ENCODE measurements at places on chromosomes 7 and 10.
A peak's percentile ranks its signal among the peaks of the same experiment; 100 is the strongest.

- DNase-seq, result no peak
These were observed 35.3 kb upstream of the ZRANB1 start for GRCh38 chr10:124906551-124907001.

- DNase-seq, result no peak
These were observed 85.9 kb downstream of the POM121L12 start for GRCh38 chr7:53121374-53121773.

DNA sequence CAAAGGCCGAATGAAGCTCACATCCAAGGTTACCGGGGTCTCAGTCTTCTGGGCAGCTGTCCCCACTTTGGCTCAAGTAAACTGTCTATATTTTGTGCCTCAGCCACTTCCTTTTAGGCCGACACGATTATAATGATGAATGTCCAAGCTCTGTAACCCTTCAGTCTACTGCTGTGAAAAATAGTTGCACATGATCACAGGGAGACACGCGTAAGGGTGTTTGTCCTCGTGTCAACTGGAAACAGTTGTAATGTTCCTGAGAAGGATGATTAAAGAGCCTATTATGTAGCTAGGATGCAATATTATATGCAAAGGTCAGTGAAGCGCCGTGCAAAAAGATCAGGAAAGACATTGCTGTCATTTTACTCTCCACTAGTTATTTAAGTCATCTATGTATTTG is 559.9 kb downstream of the SDK1 start:
- DNase-seq, result no peak

DNA sequence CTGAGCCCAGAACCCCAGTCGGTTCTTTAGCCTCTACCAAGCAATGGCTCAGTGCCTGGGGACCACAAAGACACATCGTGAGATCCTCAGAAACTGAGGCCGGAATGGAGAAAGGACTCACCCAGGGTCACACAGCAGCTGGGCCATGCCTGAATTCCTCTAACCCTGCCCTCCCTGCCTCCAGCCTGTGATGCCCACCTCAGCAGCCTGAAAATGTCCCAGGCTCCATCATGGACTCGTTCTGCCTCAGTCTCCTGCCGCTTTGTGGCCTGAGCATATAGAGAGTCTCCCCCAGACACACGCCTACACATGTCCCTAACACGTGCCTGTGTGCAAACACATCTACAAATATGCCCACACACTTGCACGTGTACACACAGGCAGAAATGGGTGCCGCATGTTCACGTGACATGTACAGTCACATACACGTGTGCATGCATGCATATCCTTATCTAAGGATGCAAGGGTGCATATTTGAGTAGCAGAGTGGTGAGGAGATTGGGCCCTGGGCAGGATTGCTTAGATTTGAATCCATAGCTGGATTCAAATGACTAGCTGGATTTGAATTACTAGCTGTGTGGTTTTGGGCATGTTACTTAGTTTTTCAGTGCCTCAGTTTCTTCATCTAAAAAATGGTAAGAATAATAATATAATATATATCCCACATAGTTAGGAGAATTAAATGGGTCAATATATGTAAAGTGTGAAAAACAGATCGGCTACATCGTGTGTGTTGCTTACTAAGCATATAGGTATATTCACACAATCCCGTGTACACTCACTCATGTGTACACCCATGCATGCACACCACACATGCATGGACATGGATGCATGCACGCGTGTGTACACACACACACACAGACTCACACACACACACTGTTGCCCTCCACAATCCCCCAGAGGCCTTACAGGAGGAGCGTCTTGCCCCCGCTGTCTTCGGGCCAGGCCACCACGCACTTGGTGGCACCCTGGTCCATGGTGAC is 2.4 kb downstream of the TACR2 start:
- no peak for DNase-seq

DNA sequence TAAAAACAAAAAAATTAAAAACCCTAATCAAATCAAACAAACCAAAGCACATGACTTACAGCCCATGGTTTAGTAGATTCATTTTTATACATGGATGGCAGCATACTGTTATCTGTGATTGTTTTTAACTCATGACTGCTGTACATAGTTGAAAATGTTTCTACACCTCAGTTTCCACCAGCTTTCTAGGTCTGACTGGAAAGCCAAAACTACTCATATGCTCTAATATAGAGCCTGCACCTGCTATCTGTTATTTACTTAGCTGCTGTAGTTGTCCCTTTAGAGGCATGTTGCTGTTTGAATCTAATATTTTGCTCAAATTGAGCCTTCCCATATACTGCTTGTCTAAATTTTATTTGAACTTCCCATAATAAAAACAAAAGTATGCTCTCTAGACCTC is 289.9 kb upstream of the LRRN3 start:
- DNase-seq, result no peak

DNA sequence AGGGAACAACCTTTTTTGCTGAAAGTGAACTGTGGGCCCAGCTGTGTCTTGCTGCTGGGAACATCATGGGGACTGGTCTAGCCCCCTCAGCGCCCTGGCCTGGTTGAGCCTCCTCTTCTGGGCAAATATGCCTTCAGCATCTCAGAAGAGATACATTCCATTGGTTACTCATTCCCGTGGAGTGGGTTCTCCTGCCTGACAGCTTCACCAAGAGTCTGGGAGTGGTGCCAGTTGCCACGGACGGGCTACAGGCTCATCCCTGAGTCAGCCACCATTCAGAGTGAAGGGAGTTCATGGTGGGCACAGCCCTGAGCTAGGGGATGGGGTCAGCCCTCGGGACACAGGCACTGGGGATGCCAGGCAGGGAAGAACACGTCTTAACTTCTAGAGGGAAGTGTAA is 81.9 kb downstream of the RAMP3 start:
- no peak for DNase-seq

DNA sequence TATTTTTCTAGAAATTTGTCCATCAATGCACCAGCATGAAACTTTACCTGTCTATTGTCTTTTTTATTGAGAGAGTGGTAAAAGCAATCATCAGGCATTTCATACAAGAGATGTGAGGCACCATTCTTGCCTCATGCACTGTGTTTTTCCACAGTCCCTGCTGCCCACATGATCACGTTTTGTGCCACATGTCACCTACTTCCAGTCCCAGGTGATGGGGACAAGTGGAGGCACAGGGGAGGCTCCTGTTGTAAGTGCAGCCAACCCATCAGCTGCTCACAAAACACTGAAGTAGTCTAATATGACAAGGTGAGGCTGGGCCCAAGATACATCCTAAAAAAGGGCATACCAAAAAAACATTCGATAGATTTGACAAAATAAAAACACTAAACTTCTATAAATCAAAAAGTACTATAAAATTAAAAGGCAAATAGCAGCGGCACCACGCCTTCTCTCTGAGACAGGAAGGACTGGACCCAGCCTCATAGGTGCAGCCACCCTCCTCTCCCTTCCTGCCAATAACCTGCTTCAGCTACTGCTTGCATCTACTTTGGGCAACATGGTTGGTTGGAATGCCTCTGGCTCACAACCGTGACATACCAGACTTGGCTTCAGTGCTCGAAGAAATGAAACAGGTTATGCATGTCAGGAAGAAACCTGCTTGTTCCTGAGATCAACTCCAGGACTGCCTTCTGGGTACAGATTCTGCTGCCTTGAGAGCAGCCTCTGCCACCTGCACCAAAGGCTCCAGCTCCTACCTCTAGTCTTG is 2.3 kb downstream of the ZC3HAV1L start:
- DNase-seq, result no peak

DNA sequence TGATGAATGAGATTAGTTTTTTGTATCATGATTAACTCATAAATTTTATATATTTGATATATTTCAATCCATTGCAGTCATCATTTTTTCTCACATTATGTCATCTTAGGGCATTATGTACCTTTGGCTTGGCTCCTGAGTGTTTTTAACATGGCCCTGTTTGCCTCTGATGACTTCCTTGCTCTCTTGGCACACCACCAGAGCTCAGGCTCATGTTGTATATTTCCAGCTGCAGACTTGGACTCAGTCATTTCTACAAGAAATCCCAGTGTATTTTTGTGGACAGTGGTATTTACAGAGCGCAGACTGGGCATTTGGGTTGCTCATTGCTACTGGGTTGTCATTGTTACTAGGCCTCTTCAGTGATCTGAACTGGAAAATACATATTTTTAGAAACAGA is 188.5 kb downstream of the ADRA2A start:
- DNase-seq, result no peak

DNA sequence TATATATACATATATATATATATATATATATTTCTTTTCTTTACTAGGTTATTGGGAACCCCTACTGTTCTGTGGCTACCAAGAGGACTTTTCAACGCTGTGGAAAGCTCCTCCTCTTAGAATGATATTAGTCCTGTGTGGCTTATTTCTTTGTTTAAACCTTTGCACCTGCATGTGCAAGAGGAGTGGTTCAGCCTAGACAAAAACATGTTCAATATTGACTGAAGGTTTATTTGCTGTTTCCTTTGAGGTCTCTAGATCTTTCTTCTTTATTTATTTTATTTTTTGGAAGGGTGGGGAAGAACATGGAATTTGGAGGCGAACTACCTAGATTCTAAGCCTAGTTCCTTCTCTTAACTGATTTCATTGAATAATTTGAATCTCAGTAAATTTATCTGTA is 118.1 kb downstream of the GNAT3 start:
- no peak for DNase-seq

DNA sequence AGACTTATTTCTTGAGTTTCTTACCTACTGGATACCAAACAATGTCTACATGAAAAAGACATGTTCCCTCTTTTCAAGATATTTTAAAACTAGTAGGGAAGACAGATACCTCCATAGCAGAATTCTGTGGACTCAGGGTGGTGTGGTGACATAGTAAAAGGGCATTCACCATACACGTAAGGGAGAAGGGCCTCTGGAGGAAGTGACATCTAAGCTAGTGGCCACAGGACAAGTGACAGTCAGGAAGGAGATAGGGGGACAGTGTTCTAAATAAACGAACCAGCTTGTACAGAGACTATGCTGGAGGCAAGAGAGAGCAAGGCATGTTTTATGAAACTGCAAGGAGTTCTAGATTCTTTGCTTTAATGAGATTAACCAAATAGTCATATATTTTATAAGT is 321.7 kb upstream of the LRGUK start:
- DNase-seq, result no peak

GRCh38 chr7:29989257-29989995 is at the start of gene SCRN1:
Gene SCRN1, minus strand, starts transcription at chr7:29989801. Its CDS starts 20,734 bp downstream, at chr7:29969067.
- DNase-seq, result peak; percentile 77

GRCh38 chr7:156792611-156793010 is 100.4 kb downstream of the LMBR1 start:
- no peak for DNase-seq

- no peak for DNase-seq
These were observed 181.7 kb downstream of the PARD3 start for GRCh38 chr10:34633374-34633773.

DNA sequence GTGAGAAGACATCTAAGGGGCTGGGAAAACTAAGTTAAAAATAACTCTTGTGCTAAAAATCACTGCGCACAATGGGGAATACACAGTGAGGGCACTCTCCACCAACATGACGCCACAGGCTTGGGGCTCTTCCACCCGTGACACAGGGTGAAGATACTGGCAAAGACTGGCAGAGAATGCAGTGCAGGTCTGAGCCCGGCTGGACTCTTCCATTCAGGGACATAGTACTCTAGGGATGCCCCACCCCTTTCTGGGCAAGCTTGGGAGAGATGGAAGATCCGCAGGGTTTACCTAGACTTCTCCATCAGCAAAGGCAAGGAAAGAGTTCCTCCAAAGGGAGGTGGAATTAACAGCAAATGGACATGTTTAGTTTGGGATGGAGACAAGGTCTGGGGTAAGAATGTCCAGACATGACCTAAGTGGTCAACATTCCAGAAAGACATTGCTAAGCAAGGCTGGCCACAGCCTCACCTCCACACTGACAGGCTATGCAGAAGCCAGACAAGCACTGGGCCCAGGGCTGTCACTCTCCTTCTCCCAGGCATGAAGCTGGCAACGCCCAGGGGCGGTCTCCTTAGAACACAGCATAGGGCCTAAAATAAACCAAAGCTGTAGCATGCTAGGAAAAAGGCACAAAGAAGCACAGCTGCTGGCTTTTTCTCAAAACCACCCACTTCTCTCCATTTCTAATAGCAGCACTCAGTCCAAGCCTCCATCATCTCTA is 28.1 kb downstream of the XPNPEP1 start:
- peak; percentile 61 for DNase-seq

DNA sequence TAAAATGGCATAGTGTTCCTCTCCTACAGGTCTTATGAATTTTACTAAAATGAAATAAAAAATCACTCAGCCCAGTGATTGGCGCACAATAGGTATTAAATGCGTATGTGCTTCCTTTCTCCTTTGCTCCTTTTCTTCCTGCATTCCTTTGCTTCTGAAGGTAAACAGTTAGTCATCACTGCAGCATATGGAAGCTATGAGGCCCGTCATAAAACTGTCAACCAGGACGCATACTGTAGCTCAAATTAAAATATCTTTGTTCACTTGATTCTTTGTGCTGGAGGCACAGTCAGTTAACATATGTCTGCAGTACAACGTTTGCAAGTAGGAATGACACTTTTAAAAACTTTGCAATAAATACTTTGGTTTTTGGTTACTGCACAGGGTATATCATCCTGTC is 374.7 kb downstream of the TCERG1L start:
- no peak for DNase-seq

- no peak for DNase-seq
These were observed 132.1 kb downstream of the EGFR start for GRCh38 chr7:55150709-55151451.

DNA sequence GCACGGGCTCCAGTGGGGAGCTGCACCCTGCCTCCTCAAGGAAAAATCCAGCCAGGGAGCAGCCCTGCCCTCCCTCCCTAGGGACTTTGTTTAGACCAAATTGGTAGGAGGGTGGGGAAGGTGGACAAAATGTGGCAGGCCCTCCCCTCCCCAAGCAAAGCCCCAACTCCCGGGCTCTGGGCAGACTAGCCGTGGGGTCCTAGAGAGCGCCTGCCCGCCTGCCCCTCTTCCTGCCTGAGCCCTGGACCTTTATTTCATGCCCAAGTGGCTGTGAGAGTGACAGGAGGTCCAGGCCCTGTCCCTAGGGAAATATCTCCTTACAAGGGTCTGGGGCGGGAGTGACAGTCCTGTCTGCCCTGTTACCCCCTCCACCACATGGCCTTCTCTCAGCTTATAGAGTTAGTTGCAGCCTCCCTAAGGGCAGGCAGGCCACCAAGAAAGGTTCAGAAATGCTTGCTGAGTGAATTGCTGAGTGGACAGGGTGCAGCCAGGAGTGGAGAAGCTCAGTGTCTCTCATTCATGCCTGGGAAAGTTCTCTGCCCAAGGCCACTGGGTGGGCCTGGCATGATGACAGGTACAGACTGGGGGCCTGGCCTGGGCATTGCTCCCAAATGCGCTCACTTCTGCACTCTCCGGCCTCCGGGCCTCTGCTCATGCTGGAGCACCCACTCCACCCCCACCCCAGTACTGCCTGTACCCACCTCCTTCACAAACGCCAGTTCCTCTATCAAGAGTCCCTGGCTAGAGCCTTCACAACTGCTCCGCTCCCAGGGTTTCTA is 25.2 kb downstream of the DNAJB12 start:
- no peak for DNase-seq

All from right hindlimb (tissue), 1 donor.